Retinal pigment epithelial cell (primary cell): ENCODE measurements at places on chromosomes 5 and 9.

- no peak for DNase-seq
Observed at GRCh38 chr5:107147589-107147988, 523.1 kb downstream of the EFNA5 start.

DNA sequence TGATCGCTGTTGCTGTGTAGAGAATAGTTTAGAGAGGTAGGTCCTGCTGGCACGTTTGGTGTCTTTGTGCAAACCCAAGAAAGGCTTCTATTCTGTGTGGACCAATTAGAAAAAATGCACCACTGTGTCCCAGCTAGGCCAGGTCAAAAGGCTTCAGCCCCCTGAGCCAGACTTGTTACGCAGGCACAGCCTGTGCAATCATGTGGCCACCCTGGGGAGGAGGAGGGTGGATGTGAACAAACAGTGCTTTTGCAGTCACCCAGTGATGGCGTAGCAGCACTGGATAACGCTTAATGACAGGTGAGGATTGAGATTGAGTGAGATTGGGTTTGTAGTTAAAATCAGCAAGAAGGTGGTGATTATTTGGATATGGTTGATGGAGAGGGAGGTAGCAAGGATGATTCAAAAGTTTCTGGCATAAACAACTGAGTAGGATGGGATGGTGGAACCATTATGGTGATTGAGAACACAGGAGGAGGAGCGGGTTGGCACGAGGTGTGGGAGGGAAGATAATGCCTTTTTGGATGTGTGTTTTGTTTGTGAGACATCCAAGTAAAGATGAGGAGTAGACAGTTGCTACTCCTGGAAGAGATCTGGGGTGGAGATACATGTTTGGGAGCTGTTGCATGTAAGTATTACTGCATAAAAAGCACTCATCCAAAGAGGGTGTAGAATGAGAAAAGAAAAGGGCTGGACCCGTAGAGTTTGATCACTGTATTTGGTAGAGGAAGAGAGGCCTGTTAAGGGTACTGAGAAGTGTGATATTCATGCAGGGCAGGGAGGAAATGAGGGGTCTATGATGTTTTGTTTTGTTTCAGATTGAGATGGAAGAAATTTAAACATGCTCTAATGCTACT is 6.7 kb downstream of the GCNT1 start:
- DNase-seq: no peak

- peak; percentile 5 for DNase-seq
Observed at GRCh38 chr5:44332285-44332971, 56.8 kb downstream of the FGF10 start.

GRCh38 chr5:38338455-38338854 is 80.1 kb downstream of the EGFLAM start:
- DNase-seq: no peak

DNA sequence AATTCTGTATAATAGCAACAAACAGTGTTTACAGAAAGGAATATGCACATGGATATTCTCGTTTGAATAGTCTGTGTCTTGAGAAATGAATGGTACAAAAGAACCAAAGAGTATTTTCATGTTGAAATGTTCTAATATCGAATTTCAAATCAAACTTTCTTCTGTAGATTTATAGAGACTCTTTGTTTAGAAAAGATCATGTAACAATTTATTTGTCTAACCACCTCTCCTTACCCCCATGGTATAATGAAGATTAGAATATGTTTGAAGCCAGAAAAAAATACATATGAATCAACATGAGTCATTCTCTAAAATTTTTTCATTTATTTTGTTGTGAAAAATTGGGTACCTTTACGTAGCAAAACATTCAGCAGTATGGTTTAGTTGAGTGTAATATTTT is 285.6 kb downstream of the PRR16 start:
- DNase-seq: no peak

DNA sequence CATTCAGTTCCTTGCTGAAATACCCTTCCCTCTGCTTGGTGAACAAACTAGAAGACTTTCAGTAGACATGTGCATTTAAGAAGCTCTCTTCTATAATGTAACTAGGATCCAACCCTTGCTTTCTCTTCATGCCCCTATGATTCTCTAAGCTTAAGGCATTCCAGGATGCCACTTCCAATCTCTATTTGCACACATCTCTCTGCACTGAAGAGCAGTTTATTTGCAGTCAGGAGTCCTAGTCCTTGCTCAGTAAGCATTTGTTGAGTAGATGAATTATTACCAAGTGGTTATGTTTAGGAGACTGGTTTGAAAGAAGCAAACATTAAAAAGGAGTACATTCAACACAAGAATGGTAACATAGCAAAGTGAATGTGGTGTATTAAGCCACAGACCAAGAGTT is 274.2 kb upstream of the KLF9 start:
- no peak for DNase-seq

DNA sequence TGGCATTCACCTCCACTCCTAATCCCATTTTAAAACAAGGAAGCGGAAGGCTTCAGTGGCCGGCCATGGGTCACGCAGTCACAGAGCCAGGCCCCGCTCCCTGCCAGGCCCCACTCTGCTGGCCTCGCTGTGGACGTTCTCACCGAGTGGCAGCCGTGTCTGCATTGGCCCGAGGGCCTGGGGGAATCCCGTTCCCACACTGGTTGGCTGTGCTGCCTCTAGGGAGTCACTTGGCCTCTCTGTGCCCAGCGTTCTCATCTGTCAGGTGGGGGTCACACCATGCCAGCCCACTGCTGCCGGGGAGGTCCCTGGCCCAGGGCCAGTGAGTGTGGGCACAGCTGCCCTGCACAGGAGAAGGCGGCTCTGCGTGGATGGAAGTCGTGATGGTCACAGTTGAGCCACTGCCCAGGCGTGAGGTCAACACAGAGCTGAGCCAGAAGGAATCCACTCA is 13.4 kb upstream of the SLC9A3 start:
- DNase-seq: no peak

GRCh38 chr9:71626395-71626794 is 141.9 kb downstream of the CEMIP2 start:
- DNase-seq: no peak

DNA sequence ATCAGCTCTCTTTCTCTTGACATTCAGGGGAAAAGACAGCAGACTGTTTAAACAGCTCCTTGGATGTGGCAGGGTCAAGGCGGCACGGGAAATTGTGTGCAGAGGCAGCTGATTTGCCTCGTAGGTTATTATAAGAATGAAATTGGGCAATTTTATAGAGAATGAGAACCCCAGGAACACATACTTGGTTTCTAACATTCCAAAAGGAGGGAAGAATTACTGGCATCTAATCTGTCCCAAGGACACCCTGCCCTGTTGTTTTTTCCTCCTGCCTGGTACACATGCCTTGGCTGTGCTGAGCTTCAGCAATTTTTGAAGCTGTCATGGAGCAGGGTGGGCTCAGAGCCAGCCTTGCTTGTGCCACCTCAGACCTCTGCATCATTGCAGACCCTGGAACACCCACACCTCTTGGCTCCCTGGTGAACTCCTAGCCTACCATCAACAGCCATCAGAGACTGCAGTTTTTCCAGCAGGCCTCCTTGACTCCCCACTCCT is 143.6 kb downstream of the BOD1 start:
- peak; percentile 49 for DNase-seq

DNA sequence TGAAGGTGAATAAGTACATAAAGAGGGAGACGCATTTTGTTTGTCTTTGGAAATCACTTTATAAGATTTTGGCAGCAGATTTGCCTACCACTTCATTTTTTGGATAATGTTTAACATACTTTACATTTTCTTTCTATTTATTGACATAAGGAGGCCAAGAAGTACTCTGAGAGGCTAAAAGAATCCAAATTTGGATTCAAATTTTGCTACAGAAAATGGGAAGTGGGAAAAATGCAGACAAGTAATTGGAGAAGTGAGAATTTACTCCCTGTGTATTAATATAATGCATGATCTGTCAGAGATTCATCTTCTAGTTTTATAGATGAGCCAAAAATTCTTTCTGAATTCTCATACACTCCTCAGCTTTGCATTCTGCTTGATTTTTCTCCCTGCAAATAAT is 411.2 kb upstream of the CTNND2 start:
- DNase-seq: no peak

- no peak for DNase-seq
Observed at GRCh38 chr9:91208837-91209236, 152.9 kb downstream of the AUH start.

DNA sequence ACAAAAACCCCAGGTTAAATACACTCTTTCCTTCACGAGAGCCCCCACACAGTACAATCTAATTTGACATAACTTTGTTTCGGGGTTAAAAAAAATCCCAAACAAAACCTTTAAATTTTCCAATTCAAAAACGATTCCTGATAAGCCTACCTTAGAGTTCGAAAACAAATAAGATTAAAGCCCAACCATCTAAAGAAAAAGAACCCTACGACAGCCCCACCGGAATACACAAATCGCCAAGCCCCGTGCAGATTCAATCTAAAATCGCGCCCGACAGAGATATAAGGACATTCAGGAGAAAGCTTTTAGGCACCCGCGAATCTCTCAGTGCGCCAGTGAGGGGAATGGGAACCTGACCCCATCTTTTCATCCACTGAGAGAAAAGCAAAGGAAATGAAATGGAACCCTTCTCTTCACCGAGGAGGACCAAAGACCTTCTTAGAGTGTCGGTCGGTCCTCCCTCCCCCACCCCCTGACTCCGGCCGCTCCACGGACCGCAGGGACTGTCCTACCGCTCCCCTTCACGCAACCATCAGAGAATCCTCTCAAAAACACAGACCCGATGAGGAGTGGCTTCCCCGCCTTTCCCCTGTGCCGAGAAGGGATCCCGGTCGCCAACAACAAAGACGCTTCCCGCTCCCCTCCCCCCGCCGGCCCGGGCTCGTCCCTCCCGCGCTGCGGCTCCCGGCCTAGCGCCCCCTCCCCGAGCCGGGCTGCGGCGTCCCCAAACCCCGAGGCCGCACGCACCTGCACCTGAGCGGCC is 925 bp downstream of the ABHD17B start:
- DNase-seq: no peak

DNA sequence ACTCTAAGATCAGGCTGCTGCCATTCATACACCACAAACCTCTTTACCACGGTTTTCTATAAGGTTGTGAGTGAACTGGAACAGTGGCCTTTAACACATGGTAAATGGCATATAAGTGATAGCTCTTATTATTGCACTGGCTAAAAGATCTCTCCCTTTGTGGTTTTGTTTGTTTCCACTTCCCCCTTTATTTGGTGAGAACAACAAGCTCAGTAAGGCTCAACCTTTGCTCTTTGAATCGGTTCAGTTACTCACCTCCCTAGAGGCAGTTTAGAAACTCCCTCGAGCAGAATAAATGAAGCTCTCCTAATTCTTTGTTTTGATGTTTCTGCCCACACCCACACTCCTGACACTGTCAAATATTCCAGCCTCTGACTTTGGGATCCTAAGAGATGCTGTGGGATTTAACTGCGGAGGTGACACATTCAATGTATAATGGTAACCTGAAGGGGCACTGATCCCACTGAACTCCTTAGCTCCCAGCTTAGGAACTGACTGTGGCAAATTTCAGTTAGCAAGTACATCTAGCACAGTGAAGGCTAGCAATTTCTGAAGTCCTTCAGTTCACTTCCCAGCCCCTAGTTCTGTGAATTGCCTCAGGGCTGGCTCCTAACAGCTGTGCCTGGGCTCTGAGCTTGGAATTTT is 22.5 kb upstream of the RAD23B start:
- DNase-seq: no peak

DNA sequence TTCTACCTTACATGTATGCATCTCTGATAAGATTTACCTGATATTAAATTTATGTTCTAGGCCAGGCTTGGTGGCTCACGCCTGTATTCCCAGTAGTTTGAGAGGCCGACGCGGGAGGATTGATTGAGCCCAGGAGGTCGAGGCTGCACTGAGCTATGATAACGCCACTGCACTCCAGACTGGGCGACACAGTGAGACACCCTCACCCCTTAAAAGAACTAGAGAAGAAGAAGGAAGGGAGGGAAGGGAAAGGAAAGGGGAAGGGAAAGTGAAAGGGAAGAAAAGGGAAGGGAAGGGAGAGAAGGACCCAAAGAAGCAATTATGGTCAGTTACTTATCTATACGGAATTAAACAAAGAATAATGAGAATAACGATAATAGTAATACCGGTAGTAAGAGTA is 1.2 kb upstream of the RFK start:
- no peak for DNase-seq

DNA sequence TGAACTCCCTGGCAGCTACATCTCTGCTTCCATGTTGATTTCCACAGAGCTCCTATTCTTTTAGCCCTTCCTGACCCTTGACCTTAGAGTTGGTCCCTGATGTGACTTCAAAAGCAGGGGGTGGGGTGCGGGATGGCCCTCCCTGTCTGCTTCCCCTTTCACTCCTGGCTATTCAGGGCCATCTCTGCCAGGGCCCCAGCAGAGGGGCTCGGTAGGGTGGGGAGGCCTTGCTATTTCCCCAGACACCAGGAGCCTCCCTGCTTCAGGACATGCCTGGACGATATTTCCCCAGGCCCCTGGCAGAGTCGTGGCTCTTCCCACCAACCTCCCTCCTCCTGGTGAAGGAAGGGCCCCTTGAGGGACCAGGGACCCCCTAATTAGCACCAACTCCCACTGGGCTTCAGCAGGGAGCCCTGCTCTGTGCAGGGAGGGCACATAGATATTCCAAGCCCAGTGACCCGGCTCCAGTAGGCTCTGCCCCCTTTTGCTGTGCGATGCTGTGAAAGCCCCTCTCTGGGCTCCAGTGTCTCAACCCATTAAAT is 17.3 kb downstream of the CORO2A start:
- no peak for DNase-seq

GRCh38 chr9:98590101-98590500 is 118.6 kb downstream of the GABBR2 start:
- DNase-seq: no peak

GRCh38 chr5:63963926-63964325 is 1.7 kb upstream of the HTR1A start:
- DNase-seq: no peak

GRCh38 chr9:113901221-113901688 is 25.1 kb downstream of the ZNF618 start:
- DNase-seq: no peak

DNA sequence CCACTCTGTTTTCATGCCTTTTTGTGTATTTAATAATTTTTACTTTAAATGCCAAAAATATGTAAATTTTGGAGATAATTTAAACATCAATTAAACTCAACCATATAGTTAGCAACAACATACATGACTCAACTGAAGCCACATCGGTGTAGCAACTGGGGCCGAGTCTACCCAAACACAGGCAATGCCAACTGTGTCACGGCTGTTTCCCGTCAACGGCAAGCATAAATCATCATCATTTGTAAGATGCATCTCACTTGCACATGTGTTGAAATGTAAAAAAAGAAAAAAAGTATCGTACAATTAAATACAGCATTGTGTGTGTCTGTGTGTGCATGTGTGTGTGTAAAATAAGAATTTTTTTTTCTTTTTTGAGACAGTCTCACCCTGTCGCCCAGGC is 160.1 kb upstream of the TAS2R1 start:
- DNase-seq: no peak

GRCh38 chr5:103523319-103523718 is 39.3 kb downstream of the NUDT12 start:
- DNase-seq: no peak
